ENCODE measurements at places on chromosomes 3 and 15.

GRCh38 chr3:49628249-49628648 lies 45.9 kb upstream of the APEH start:
- no peak for DNase-seq

- no peak for DNase-seq
Observed at GRCh38 chr3:42499478-42499871, 3.0 kb upstream of the VIPR1 start.

DNA sequence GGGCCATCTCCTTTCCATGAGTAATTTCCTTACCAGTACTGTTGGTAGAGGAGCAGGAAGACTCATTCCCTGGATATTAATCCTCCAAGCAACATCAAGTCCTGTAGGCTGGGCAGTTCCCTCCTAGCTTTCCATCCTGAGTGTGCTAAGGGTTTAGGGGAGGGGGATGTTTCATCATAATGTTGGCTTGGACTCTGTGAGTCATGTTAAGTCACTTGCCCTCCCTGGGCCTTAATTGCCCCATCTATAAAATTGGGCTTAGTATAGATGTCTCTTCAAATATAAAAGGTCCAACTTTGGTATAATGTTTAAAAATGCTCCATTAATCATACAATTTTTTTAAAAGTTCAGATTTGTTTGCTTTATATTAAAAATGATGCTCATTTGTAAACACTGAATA lies 52.7 kb downstream of the TLE3 start:
- no peak for DNase-seq

GRCh38 chr15:101210058-101210457 lies 41.8 kb downstream of the CHSY1 start:
- DNase-seq, result no peak

GRCh38 chr3:140277886-140278285 lies 342.9 kb downstream of the CLSTN2 start:
- no peak for DNase-seq

DNA sequence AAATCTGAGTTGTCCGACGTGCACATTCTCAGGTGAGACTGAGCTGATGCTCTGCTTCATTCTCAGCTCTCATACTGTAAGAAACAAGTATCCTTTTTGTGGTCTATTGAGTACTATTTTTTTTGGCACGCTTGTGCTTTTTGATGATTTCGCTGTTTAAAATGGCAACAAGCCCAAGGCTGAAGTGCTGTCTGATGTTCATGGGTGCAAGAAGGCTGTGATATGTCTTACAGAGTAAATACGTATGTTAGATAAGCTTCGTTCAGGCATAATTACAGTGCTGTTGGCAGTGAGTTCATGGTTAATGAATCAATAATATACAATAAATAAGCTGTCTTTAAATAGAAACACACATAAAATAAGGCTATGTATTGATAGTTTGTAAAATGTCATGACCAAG lies 27.2 kb downstream of the AQR start:
- no peak for DNase-seq

DNA sequence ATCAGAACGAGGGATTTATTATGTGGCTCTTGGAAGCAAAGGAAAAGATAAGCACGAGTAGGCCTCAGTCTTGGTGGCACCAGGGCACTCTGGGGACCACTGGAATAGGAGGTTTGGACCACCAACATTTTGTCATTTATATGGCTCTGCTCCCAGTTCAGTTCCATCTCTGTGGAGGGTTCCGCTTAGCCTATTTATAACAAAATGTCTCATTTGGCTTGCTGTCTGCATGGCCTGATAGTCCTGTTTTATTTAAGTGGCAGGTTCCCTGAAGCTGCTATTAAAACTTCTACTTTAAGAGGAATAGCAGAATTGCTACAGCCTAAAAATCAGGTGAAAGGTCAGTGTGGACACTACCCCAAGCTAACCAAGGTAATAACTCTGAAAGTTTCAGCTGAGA lies 27.2 kb downstream of the MAP2K5 start:
- no peak for DNase-seq

DNA sequence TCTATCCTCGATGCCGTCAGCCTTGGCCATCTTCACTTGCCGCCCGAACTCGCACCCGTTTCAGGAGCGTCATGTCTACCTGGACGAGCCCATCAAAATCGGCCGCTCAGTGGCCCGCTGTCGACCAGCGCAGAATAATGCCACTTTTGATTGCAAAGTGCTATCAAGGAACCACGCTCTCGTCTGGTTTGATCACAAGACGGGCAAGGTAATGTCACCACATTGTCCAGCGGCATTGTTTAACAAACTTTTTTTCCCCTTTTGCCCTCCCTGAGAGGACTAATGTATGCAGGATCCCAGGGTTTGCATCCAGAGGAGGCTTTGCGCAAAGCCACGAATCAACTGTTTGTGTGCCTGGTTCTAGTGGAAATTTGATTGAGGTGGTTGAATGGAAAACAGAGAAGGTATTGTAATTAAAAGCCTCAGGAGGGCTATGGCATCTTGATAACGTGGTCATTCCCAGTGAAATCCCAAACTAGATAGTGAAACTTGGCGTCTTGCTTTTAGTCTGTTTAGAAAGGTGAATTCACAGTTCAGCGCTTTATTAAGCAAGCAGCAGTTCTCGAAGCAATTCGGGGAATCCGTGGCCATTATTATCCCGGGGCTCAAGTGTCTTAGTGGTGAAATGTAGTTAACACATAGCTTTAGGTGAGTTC lies 1.7 kb downstream of the SLMAP start:
- no peak for DNase-seq

- no peak for DNase-seq
Observed at GRCh38 chr15:47334805-47335535, 382.3 kb upstream of the SEMA6D start.

DNA sequence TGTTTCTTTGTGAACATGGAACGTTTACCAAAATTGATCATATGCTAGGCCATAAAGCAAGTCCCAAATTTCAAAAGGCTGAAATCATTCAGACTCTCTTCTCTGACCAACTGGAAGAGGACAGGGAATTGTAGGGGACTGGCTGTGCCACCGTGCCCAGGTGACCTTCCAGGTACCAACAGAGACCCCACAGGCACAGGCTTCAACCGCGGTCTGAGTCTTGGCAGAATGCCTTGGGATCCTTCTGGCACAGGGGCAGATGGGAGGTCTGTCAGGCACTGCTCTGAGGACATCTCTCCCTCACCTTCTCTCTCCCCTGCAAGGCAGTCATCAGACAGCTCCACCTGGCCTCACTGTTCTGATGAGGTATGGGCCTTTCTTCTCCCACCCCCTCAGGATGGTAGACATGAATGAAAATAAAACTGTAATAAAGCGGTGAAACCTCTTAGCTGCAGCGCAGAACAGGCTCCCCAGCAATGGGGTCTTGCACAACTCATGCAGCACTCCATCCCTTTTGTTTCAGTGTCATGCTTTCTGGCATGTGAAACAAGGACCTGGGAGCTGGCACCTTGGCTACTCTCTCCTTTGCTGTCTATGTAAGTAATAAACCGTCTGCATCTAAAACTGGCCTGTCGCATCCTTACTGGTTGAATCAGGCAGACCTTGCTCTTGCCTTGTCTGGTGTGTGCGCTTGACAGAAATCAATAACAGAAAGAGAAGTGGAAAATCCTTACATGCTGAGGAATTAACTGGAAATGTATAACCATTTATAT lies 289.2 kb downstream of the KLF13 start:
- no peak for DNase-seq

DNA sequence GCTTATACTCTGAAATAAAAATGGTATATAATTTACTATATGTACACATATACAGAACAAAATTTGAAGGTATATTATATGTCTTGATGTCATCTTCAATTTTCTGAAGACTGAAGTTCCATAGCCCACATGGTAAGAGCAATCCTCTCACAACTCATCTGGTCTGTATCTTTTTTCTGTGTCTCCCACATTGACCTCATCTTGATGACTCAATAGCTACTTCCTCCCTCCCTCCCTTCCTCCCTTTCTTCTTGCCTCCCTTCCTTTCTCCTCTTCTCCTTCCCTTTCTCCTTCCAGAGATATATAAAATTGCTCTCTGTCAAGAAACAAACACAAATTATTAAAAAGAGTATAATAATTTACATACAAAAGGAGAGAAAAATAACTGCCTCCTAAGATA lies 268.5 kb downstream of the SQOR start:
- DNase-seq, result no peak

GRCh38 chr3:107206141-107206540 lies 171.1 kb upstream of the CCDC54 start:
- DNase-seq, result peak; percentile 28

DNA sequence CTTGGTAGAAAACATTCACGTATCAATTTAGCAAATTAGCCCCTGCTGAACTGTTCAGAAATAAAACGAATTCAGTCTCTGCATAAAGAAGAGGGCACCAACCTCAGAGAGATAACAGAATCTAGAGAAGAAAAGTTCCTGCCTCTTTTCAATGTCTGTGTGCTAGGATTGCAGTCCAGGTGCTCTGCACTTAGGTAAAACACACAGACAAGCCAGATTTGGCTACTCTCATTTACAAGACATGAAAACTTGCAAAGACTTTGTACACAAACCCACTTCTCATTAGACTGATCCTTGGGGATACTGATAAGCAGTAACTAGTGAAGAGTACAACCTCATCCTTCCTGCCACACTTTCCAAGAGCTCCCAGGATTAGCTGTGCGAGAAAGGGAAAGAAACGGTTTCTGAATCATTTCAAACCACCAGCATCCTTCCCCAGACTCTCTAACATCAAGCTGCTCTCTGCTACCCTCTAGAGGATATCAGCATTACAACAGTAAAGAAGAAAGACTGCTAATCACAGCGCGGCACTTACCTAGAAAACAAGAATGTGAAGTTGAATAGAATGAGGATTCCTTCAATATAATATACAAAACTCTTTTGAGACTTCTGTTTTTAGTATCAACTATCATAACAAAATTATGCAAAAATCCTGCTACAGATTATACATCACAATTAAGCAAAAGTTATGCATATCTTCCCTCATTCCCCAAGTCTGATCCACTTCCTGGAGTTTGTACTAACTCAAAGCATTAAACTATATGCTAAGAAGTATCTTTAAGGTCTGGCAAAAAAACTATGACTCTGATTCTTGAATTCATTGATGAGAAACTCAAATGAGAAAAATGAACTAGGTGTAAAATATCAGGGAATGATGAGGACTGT lies 306.4 kb downstream of the MAGI1 start:
- DNase-seq, result peak; percentile 38

- no peak for DNase-seq
Observed at GRCh38 chr15:89575656-89576416, 567 bp downstream of the TICRR start.
